ENCODE measurements at places on chromosomes 7 and 10.

DNA sequence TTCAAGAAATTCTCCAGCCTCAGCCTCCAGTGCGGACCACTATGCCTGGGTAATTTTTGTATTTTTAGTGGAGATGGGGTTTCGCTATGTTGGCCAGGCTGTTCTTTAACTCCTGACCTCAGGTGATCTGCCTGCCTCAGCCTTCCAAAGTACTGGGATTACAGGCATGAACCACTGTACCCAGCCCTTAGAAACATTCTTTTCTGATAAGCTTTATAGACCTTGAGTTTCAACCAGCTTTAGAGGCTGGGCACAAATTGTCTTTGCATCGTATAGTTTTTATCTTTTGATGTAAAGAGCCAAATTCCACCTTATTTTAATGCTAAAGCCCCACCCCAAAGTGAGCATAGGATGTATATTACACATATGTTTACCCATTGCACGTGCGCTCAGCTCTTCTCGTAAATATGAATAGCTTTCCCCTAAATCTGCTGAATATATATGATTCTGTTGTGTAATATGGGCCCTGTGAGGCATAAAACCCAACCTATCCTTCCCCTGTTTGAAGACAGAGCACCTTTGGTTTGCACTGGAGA lies 124.8 kb downstream of the ADK start:
- H3K27ac ChIP-seq: no peak overlapping the region
- no peaks in the 10 kb centered on the region for H3K4me1 ChIP-seq
- H3K4me3 ChIP-seq: no peak overlapping the region
- no peaks in the 10 kb centered on the region for H3K36me3 ChIP-seq
- H3K27me3 ChIP-seq: no peaks in the 10 kb centered on the region

GRCh38 chr10:102959360-102959759 lies 41.3 kb downstream of the CNNM2 start:
- H3K4me3 ChIP-seq: no peak overlapping the region
- DNase-seq: no peak
- no peaks in the 10 kb centered on the region for H3K4me1 ChIP-seq

GRCh38 chr10:70174058-70174741 lies 3.9 kb upstream of the SAR1A start:
- no peak for DNase-seq
- H3K4me1 ChIP-seq: peaks cover 17% of the 10 kb centered on the region
- peak overlapping the region; percentile 69 for H3K4me3 ChIP-seq
- no peaks in the 10 kb centered on the region for H3K27me3 ChIP-seq
- H3K27ac ChIP-seq: peak overlapping the region; percentile 91

GRCh38 chr7:121395961-121396757 lies at the start of gene FAM3C:
FAM3C (minus strand) TSS chr7:121396308; CDS start chr7:121382969, 13,339 bp downstream.
- peaks cover 12% of the 10 kb centered on the region for H3K36me3 ChIP-seq
- H3K4me1 ChIP-seq: peaks cover 40% of the 10 kb centered on the region
- H3K27me3 ChIP-seq: no peaks in the 10 kb centered on the region

DNA sequence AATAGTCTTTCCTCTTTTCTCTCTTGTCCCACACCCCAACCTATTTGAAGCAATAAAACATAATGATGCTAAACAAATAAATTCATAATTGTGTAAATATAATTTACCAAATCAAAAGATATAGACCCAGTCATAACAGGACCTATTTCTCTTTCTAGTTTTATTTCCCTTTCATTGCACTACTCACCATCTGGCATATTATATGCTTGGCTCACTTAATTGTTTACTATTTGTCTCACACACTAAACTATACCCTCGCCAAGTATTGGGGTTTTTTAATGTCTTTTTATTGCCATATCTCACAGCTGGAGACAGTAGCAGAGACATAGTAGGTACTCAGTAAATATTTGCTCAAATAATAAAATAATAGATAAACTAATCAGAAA lies 597.5 kb upstream of the PCDH15 start:
- no peaks in the 10 kb centered on the region for H3K27me3 ChIP-seq
- H3K4me1 ChIP-seq: peaks cover 10% of the 10 kb centered on the region
- no peaks in the 10 kb centered on the region for H3K36me3 ChIP-seq
- H3K4me3 ChIP-seq: no peak overlapping the region

DNA sequence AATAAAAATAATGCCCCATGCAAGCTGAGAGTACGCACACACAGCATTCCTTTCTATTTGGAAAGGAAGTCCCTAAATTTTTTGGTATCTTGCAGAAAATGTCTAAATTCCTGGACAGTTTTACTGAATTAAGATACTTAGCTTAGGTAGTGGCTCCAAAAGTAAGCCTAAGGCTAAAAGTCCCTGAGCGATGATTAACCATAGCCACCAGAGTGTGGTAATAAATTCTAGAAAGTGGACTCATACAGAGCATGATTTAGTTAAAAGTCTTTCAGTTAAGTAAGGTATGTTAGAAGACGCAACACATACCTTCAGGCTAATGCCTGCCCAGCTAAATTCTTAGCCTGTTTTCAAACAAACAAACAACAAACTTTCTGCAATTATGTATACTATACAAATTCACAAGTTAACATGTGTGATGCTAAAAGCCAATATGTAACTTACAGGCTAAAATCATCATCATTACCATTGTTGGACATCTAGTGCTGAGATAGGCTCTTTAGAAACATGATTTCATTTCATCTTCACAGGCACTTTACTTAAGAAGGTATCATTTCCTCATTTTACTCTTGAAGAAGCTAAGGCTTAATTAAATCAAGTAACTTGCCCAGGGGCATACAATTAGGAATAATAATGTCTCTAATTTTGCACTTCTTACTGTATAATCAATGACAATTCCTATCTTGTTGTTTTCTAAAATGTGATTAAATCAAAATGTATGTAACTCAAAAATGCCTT lies 261.4 kb upstream of the YAE1 start:
- H3K27me3 ChIP-seq: no peaks in the 10 kb centered on the region
- peaks cover 7% of the 10 kb centered on the region for H3K4me1 ChIP-seq
- peaks cover 2% of the 10 kb centered on the region for H3K36me3 ChIP-seq
- DNase-seq: no peak
- no peak overlapping the region for H3K27ac ChIP-seq

- peaks cover 3% of the 10 kb centered on the region for H3K36me3 ChIP-seq
- peaks cover 17% of the 10 kb centered on the region for H3K4me1 ChIP-seq
- no peak overlapping the region for H3K4me3 ChIP-seq
- no peak for DNase-seq
- H3K27ac ChIP-seq: no peak overlapping the region
Observed at GRCh38 chr10:113036619-113037018, 86.6 kb downstream of the TCF7L2 start.

GRCh38 chr10:49518982-49519578 lies 19.8 kb downstream of the ERCC6 start:
- no peaks in the 10 kb centered on the region for H3K27me3 ChIP-seq
- peaks cover 12% of the 10 kb centered on the region for H3K4me1 ChIP-seq
- peaks cover 3% of the 10 kb centered on the region for H3K36me3 ChIP-seq
- no peak overlapping the region for H3K27ac ChIP-seq
- DNase-seq: peak; percentile 44
- no peak overlapping the region for H3K4me3 ChIP-seq

GRCh38 chr10:5840314-5841307 lies 27.4 kb upstream of the GDI2 start:
- no peaks in the 10 kb centered on the region for H3K36me3 ChIP-seq
- no peaks in the 10 kb centered on the region for H3K27me3 ChIP-seq
- H3K27ac ChIP-seq: peak overlapping the region; percentile 98
- peak overlapping the region; percentile 48 for H3K4me3 ChIP-seq
- H3K4me1 ChIP-seq: peaks cover 44% of the 10 kb centered on the region
- DNase-seq: peak; percentile 48

DNA sequence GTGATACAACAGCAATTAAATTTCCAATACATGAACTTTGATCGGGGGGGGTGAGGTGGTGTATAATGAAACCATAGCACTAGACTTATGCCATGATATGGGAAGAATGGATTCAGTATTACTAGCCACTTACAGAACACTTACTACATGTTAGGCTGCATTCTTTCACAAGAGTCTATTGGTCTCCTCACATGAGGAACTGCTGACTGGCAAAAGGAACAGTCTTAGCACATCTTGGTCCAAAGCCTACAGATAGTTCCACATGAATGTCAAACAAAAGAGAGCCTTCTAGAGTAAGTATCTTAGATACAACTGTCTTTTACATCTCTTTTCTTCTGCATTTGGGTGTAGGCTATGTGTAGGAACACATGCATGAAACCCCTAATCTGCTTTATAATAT lies 115.9 kb upstream of the DNAJB12 start:
- no peaks in the 10 kb centered on the region for H3K27me3 ChIP-seq
- no peak for DNase-seq
- no peak overlapping the region for H3K4me3 ChIP-seq
- peaks cover 15% of the 10 kb centered on the region for H3K4me1 ChIP-seq

- no peaks in the 10 kb centered on the region for H3K27me3 ChIP-seq
- no peak overlapping the region for H3K4me3 ChIP-seq
- H3K4me1 ChIP-seq: peaks cover 11% of the 10 kb centered on the region
- H3K27ac ChIP-seq: no peak overlapping the region
- no peak for DNase-seq
Observed at GRCh38 chr10:104054430-104054829, 31.2 kb downstream of the COL17A1 start.

GRCh38 chr7:101681170-101682007 lies 52.3 kb upstream of the MYL10 start:
- H3K4me3 ChIP-seq: no peak overlapping the region
- no peaks in the 10 kb centered on the region for H3K4me1 ChIP-seq
- H3K27me3 ChIP-seq: peaks cover 2% of the 10 kb centered on the region
- no peaks in the 10 kb centered on the region for H3K36me3 ChIP-seq
- H3K27ac ChIP-seq: no peak overlapping the region

DNA sequence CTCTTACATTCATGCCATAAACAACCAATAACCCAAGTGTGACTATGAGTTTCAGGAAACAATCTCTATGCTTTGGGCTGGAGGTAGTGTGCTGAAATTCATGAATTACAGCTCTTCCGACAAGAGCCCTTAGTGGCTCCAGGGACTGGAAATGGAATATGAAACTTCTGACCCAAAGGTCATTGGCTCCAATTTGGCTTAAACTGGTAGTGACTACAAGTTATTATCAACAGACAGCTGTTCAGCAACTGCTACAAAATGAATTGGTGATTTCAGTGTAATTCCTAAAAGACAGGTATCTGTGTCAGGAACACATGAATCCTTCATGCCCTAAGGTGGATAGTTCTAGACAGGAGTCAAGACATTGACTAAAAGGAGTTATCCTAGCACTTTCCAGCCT lies 745.4 kb downstream of the PHTF2 start:
- no peak overlapping the region for H3K27ac ChIP-seq
- H3K36me3 ChIP-seq: peaks cover 6% of the 10 kb centered on the region
- H3K4me1 ChIP-seq: peaks cover 15% of the 10 kb centered on the region

GRCh38 chr7:12583176-12583575 lies 12.7 kb downstream of the SCIN start:
- H3K27me3 ChIP-seq: peaks cover 3% of the 10 kb centered on the region
- no peaks in the 10 kb centered on the region for H3K4me1 ChIP-seq
- H3K36me3 ChIP-seq: no peaks in the 10 kb centered on the region
- no peak overlapping the region for H3K4me3 ChIP-seq
- H3K27ac ChIP-seq: no peak overlapping the region

GRCh38 chr10:63889803-63890202 lies 368.6 kb downstream of the REEP3 start:
- no peak for DNase-seq
- H3K27me3 ChIP-seq: no peaks in the 10 kb centered on the region
- H3K4me3 ChIP-seq: no peak overlapping the region
- peaks cover 8% of the 10 kb centered on the region for H3K4me1 ChIP-seq

DNA sequence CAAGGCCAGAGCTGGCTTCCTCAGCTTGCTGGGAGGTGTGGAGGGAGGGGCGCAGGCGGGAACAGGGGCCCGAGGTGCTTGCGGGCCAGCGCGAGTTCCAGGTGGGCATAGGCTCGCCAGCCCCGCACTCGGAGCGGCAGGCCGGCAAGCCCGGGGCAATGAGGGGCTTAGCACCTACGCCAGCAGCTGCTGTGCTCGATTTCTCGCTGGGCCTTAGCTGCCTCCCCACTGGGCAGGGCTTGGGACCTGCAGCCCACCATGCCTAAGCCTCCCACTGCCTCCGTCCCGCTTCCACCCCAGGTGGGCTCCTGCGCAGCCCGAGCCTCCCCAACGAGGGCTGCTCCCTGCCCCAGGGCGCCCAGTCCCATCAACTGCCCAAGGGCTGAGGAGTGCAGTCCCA lies 25.9 kb upstream of the MAT1A start:
- H3K4me3 ChIP-seq: no peak overlapping the region
- no peak for DNase-seq
- no peak overlapping the region for H3K27ac ChIP-seq
- no peaks in the 10 kb centered on the region for H3K27me3 ChIP-seq
- H3K4me1 ChIP-seq: no peaks in the 10 kb centered on the region

GRCh38 chr7:468681-469562 lies 50.7 kb downstream of the PDGFA start:
- no peak for DNase-seq
- H3K4me1 ChIP-seq: peaks cover 13% of the 10 kb centered on the region
- no peaks in the 10 kb centered on the region for H3K27me3 ChIP-seq
- H3K36me3 ChIP-seq: peaks cover 11% of the 10 kb centered on the region

DNA sequence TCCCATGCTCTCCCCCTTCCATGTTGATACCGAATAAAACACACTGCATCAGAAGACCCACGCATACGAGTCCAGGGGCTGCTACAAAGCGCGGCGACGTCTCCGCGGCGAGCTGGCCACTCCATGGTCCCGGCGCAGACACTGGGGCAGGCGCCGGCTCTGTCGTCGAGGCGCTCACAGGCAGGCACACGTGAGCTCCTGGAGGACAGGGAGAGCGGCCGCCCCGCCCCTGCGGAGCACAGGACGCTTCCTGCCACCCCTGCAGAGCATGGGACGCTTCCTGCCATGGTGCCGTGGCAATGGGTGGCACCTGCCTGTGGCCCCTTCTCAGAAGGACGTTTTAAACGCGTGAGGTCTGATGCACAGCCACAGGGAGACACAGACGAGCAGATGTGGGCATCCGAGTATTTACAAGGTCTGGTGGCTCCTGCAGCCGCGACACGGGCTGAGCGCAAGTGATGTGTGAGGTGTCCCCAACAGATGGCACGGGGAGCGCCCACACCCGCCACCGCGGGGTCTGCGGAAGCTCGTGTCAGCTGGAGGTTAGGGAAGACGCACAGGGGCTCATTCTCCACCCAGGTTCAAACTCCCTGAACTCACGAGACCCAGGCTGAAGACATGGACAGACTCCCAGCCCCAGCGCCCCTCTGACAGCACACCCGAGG lies 21.4 kb upstream of the GPR146 start:
- no peak for DNase-seq
- peaks cover 2% of the 10 kb centered on the region for H3K27me3 ChIP-seq
- peaks cover 14% of the 10 kb centered on the region for H3K4me1 ChIP-seq
- H3K4me3 ChIP-seq: no peak overlapping the region
- peaks cover 15% of the 10 kb centered on the region for H3K36me3 ChIP-seq

DNA sequence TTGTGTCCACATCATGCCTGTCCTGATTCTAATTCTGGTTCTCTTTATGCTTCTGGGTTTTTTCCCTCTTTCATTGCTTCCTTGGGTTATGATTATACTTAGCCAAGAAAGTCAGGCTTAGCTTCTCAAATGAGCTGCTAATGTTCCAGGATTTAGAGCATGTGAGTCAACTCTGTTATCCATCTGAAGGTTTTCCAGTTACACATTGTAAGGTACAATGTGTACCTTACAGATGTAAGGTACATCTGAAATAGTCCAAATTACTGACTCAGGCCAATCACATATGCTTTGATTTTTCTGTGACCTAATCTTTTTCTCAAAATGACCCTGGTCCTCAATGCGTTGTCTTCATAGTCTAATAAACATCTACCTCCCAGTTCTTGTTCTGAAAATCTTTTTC lies 13.3 kb upstream of the MIOS start:
- no peak overlapping the region for H3K27ac ChIP-seq
- peaks cover under 1% of the 10 kb centered on the region for H3K36me3 ChIP-seq
- H3K4me3 ChIP-seq: no peak overlapping the region
- no peak for DNase-seq
- H3K27me3 ChIP-seq: no peaks in the 10 kb centered on the region

- no peak overlapping the region for H3K27ac ChIP-seq
- no peak for DNase-seq
- H3K27me3 ChIP-seq: no peaks in the 10 kb centered on the region
- no peak overlapping the region for H3K4me3 ChIP-seq
- peaks cover 38% of the 10 kb centered on the region for H3K4me1 ChIP-seq
- peaks cover 3% of the 10 kb centered on the region for H3K36me3 ChIP-seq
Observed at GRCh38 chr7:29071203-29071874, 75.0 kb downstream of the CPVL start.
